K562 (cell line): ENCODE measurements at places on chromosomes 11 and 22.

- no peak for DNase-seq
These were observed 184.8 kb downstream of the DSCAML1 start for GRCh38 chr11:117612177-117612576.

- DNase-seq: peak; percentile 72
These were observed at the start of gene EP300 for GRCh38 chr22:41092023-41092817. Gene EP300, plus strand, starts transcription at chr22:41092592. Its CDS starts 413 bp downstream, at chr22:41093005.

DNA sequence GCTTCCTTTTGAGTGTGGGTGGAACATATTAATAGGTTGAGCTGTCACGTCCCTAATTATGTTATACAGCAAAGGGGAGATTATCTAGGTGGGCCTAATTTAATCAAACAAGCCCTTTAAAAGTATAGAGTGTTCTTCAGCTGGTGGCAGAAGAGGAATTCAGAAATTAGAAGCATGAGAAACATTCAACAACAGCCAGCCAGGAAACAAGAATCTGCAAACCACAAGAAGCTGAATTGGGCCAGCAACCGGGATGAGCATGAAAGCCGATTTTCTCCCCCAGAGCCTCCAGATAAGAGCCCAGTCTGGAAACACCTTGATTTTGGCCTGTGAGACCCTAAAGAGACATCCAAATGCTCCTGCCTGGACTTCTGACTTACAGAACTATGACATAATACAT, 105.8 kb upstream of the LDLRAD3 start:
- no peak for DNase-seq

DNA sequence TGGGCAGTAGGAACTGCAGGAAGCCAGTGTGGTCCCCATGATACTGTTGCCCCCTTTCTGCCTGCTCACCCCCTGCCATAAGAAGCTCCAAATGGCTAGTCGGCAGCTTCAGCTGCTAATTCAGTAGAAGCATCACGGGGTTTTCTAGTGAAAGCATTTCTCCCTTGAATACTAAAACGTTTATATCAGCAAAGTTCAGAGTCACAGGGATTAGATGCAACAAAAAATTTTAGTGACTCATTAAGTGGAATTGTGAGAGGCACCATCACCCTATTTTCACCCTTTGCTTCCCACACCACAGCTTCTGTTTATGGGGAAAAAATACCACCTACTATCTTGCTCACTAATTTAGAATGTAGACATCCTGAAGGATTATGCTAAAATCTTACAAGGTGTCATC, 25.2 kb downstream of the RAB39A start:
- no peak for DNase-seq

- no peak for DNase-seq
These were observed 33.2 kb upstream of the CRYBB3 start for GRCh38 chr22:25166266-25167040.

DNA sequence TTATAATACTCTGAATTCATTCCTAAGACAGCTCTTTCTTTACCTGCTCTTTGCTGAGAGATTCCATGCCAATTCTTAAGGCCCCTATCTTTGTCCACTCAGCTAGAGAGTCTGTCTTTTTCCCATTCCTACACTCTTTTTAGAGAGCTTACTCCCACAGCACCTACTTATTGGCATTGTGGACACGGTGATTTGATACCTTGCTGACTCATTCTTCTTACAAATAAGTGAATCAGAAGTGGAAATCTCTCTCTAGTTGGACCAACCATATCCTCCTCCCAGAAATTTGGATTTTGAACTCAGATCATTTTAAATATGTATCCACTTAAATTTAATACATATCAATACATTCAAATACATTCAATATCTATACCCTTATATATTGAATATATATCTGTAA, 32.5 kb upstream of the OR6M1 start:
- no peak for DNase-seq

DNA sequence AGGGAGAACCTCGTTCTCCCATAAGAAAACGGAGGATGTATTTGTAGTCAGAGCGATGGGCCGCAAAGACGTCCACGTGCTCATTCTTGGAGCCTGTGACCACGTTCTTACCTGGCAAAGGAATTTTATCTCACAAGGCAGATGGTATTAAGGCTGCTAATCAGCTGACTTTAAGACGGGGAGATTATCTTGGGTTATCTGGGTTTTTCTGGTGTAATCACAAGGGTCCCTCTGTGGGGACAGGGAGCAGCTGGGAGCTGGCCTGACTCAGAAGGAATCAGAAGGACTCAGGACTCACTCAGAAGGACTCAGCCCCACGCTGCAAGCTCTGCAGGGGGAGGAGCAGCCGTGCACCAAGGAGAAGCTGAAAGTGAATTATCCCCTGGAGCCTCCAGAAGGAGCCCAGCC, 7.5 kb upstream of the SIGIRR start:
- no peak for DNase-seq

- no peak for DNase-seq
These were observed 40.7 kb downstream of the SYT13 start for GRCh38 chr11:45245218-45246045.
